ENCODE measurements at places on chromosomes 12 and 14. TPM values are rescaled to one million over a fixed set of nuclear protein-coding genes. Genes with fewer than 3 reads are reported as not detected.

The TCP11L2 gene
- total RNA-seq = 9.2 TPM

The CCDC198 gene
- total RNA-seq = not detected

The ANKRD9 gene
- 23.2 TPM for total RNA-seq

The CLEC6A gene
- total RNA-seq = not detected

The LRTM2 gene
- not detected for total RNA-seq

The PDE3A gene
- 0.34 TPM for total RNA-seq

The RPGRIP1 gene
- not detected for total RNA-seq

The NEUROD4 gene
- not detected for total RNA-seq

The TAS2R8 gene
- not detected for total RNA-seq

The COL2A1 gene
- 0.17 TPM for total RNA-seq

The TRMT5 gene
- total RNA-seq = 9.7 TPM

The RACGAP1 gene
- total RNA-seq = 86.7 TPM

The CLEC4C gene
- not detected for total RNA-seq

The SLC39A2 gene
- not detected for total RNA-seq

The KRT75 gene
- total RNA-seq = not detected

The RAD51AP1 gene
- 21.9 TPM for total RNA-seq

The TAS2R7 gene
- total RNA-seq = not detected

The HRK gene
- not detected for total RNA-seq

The LUM gene
- total RNA-seq = 100 TPM

The APOF gene
- total RNA-seq = not detected

The RDH16 gene
- total RNA-seq = not detected

The SLCO1A2 gene
- not detected for total RNA-seq

The RNU4-1 gene
- under 0.01 TPM for total RNA-seq

The LAG3 gene
- total RNA-seq = 0.74 TPM
